ENCODE measurements at places on chromosomes 16 and 17.

DNA sequence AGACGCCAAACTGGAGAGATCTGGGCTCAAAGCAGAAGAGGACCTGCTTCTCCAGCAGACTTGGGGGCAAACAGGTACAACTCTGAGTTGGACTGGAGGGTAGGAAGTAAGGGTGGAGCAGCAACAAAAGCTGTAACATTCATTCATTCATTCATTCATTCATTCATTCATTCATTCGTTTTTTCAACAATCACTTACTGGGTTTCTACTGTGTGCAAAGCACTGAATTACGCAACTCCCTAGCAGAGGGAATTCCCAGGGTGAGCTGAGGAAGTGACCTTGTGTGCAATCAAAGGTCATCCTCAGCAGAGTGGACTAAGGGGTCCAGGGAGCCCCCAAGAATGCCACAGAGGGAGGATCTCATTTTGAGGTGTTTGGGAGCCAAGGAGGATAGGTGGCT is 231.1 kb upstream of the SDK2 start:
- no peak for DNase-seq

- DNase-seq: no peak
Observed at GRCh38 chr17:21282231-21282630, 2.3 kb upstream of the MAP2K3 start.

DNA sequence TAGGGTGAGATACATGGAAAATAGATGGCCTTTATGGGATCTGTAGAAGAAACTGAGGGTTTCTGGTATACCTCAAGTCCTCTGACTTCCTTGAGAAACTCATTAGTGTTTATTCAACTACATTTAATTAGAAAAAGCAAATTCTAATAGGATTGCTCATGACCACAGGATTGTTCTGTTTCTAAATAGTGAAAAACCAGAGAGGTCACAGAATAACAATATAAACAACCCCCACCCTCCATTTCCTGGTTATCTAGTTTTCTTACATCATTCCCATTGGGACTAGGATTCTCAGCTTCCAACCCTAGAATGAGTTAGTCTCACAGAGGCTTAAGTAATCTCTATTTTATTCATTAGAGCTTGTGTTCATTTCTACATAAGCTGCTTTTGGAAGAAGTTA is 30.0 kb downstream of the SF3B3 start:
- no peak for DNase-seq

- DNase-seq: no peak
Observed at GRCh38 chr16:24098896-24099295, 157.2 kb upstream of the CACNG3 start.

- DNase-seq: no peak
Observed at GRCh38 chr16:2532494-2533141, 1.4 kb upstream of the CEMP1 start.

DNA sequence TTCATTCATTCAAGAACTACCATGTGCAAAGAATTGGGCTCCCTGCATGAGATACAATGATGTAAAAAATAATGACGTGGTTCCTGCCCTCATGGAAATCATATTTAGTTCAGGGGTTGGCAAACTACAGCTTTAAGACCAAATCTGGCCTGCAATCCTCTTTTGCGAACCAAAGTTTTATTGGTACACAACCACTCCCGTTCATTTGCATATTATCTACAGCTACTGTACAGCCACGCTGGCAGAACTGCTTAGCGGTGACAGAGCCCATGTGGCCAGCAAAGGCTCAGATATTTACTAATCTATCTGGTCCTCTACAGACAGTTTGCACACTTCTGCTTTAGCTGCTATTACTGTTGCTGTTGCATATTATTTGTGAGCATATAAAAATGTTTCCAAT is 167.7 kb downstream of the XYLT1 start:
- no peak for DNase-seq

- DNase-seq: no peak
Observed at GRCh38 chr17:80625627-80626026, 81.0 kb downstream of the RPTOR start.

GRCh38 chr16:3317315-3317999 is 12.2 kb downstream of the ZNF75A start:
- no peak for DNase-seq
